ENCODE measurements at places on chromosomes 6 and 20. TPM values are rescaled to one million over a fixed set of nuclear protein-coding genes. Genes with fewer than 3 reads are reported as not detected.

DNA sequence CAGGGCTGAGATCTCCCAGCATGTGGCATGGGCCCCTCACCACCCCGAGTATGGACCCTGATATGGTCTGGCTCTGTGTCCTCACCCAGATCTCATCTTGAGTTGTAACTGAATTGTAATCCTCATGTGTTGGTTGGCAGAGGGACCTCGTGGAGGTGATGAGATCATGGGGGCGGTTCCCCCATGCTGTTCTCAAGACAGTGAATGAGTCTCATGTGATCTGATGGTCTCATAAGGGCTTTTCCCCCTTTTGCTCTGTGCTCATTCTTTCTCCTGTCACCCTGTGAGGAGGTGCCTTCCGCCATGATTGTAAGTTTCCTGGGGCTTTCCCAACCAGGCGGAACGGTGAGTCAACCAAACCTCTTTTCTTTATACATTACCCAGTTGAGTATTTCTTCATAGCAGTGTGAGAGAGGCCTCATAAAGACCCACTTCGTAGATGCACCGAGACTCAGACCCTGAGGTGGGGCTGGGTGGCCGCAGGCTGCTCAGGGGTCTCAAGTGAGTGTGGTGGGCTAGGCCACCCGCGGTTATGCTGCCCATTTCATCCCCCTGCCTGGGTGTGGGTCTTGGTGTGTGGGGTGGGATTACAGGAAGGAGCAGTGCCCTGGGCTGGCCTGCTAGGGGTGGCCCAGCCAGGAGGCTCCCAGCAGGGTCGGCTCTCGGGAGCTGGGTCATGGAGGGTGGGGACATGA, 26.2 kb upstream of the GATA5 start:
- DNase-seq, result no peak

DNA sequence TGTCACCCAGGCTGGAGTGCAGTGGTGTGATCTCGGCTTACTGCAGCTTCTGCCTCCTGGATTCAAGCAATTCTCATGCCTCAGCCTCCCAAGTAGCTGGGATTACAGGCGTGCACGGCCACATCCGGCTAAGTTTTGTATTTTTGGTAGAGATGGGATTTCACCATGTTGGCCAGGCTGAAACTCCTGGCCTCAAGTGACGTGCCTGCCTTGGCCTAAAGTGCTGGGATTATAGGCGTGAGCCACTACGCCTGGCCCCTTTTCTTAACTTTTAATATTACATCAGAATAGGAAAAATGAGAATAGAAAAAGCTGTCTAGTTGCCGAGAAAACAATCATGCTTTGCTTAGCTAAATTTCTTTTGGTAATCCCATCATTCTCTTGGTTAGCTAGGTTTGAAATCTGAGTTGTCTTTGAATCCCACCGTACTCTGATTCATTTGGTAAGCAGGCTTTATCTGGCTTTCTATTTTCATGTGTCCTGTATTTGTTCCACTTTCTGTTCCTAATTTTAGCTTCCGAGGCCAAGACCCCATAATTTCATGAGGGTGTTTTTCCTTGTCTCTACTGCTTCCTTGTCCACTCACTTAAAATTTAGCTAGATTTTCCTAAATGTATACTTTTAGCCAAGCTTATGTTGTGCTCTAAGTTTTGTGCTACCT, 83.5 kb downstream of the NCOA3 start:
- DNase-seq, result no peak

CFB gene
- not detected for total RNA-seq

GRCh38 chr20:15857173-15857784, 716.0 kb downstream of the KIF16B start:
- no peak for DNase-seq

DNA sequence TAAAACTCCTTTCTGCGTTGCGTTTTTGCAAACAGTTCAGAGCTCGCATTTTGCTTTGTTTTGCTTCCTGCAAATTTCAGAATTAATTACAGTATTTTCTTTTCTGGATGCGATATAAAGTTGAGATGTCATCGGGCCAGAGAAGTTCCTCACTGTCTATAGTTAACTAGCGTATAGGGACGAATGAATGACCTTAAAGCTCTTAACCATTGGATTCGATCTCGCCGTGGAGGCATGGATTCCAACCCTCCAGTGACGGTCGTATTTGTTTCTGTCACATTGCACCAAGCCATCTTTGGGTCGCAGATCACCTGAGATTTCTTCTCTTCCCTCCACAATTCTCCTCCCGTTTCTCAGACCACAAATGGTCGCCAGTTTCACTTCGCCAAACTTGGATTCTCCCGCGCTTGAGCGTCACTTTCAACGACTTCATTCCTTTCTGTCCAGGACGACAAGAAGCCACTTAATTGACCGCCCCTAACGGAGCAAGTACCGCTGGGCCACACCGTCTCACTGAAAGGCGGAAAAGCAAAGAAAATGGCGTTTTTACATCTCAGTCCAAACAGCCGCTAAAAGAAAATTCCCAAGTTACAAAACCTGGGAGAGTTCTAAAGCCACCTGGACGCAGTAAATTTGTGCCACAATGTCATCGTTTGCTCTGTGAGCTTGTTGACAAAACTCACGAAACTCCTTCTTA, 85.3 kb upstream of the ZNF184 start:
- no peak for DNase-seq

DNA sequence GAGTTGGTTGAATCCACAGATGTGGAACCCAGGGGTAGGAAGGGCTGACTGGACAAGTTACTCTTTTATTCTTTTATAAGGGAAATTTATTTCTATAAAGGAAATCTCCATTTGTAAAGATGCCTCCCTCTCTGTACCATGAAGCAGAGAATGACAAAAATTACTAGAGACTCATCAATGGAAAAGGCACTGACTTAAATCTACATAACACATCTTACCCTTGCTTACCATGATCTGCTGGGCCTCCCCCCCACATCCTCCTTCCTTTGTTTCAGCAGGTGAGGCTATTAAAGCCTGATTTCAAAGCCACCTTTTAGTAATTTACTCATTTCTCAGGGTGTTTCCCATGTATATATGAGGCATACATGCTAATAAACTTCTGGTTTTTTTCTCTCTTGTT, 130.2 kb upstream of the HDDC2 start:
- DNase-seq, result no peak

DNA sequence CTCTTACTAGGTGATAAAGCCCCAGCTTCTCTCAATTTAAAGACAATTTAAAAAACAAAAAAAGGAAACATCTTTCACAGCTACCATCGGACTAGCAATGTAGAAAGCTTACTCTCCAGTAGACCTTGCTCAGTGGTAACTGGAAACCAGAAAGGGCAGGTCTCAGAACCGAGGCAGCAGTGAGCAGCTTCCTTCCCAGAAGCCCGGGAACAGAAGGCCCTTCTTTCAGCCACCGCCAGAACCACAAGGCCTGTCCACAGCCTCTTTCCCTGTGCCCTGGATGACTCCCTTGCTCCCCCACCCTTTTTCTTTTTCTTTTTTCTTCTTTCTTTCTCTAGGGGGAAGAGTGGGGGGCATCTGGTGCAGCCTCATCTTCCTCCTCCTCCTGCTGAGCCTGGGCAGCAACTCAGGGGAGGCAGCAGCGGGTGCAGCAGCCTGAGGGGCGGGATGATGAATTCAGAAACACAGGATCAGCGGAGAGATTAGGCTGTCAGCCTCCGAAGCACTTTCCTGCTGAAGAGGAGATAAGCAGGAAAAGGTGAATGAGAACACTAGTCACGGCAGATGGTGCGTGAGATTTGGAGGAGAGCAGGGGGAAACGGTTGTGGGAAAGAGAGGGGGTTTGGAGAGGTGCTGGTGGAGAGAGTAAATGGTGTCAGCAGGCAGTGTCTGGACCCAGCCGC, 158.5 kb downstream of the ID4 start:
- no peak for DNase-seq

- no peak for DNase-seq
Observed at GRCh38 chr6:130113201-130113710, 94.9 kb downstream of the L3MBTL3 start.

Measured in G401 (cell line).